Tibial nerve (tissue), 4 donors: ENCODE measurements at places on chromosomes 5 and 9.
A peak's percentile ranks its signal among the peaks of the same experiment; 100 is the strongest.

DNA sequence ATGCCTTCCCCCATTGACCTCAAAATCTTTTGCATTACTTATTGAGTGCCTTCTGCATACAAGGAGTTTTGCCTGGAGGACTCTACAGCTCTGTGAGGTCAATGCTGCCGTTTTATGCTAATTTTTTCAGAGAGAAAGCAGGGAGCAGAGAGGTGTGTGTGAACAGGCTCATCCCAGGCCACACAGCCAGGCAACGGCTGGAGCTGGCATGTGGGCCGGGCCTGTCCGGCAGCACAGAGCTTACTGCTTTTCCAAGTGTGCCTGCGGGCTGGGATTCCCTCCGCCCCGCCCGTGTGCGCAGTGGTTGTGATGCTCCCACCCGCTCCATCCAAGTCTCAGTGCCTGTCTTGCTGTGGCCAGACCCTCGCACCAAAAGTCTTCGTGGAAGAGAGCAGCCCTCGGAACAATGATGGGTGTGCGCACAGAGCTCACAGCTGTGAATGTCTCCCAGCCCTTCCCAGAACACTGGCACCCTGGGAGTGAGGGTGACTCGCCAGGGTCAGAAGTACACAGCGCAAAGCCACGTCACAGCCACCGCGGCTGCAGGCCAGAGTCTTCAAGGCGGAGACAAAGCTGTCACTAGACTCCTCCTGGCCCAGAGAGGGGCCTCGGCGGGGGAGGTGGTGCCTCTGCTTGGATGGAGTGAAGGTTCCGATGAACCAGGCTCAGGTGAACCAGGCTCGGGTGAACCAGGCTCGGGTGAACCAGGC is 82.8 kb downstream of the COL5A1 start:
- peaks cover 28% of the 10 kb centered on the region for H3K36me3 ChIP-seq
- no peak overlapping the region for H3K27ac ChIP-seq
- no peak overlapping the region for H3K4me3 ChIP-seq
- peaks cover 7% of the 10 kb centered on the region for H3K4me1 ChIP-seq
- H3K27me3 ChIP-seq: no peaks in the 10 kb centered on the region

GRCh38 chr5:161530700-161531099 is 15.8 kb downstream of the GABRB2 start:
- no peaks in the 10 kb centered on the region for H3K27me3 ChIP-seq
- no peak overlapping the region for H3K4me3 ChIP-seq
- no peaks in the 10 kb centered on the region for H3K4me1 ChIP-seq
- no peaks in the 10 kb centered on the region for H3K36me3 ChIP-seq
- H3K27ac ChIP-seq: no peak overlapping the region

- no peak overlapping the region for H3K4me3 ChIP-seq
- no peaks in the 10 kb centered on the region for H3K4me1 ChIP-seq
- no peaks in the 10 kb centered on the region for H3K27me3 ChIP-seq
- no peaks in the 10 kb centered on the region for H3K36me3 ChIP-seq
- no peak overlapping the region for H3K27ac ChIP-seq
Measured at GRCh38 chr5:136686192-136686872, 321.0 kb upstream of the TRPC7 start.

GRCh38 chr5:72167804-72168203 is 60.5 kb downstream of the MAP1B start:
- peaks cover 6% of the 10 kb centered on the region for H3K36me3 ChIP-seq
- no peak overlapping the region for H3K4me3 ChIP-seq
- peak overlapping the region; percentile 81 for H3K27ac ChIP-seq
- no peaks in the 10 kb centered on the region for H3K4me1 ChIP-seq
